A673 (cell line): ENCODE measurements at places on chromosomes 4 and X.

DNA sequence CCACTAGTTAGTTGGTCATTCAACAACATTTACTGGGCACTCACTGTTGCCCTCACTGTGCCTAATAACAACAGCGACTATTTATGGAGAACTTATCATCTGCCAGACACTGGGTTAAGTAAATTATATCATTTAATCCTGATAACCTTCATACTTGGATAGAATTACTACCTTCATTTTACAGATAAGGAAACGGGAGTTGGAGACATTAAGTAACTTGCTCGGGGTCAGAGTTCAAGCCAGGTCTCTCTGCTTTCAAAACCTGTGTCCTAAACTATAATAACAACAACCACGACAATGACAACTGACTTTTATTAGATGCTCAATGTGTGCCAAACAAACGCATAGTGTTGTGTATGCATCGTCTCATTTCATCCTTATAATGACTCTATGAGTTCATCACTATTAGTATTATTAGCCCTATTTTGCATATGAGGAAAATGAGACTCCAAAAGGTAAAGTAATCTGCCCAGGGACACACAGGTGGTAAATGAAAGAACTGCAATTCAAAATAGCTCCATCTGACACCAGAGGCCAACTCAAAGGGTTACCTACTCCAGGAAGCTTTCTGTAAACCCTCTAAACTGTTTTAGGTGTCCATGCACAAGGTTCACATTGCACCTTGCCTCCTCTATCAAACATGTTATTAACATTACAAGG, 98.4 kb upstream of the ACSL4 start:
- no peaks in the 10 kb centered on the region for H3K4me1 ChIP-seq
- no peaks in the 10 kb centered on the region for H3K27me3 ChIP-seq
- H3K36me3 ChIP-seq: no peaks in the 10 kb centered on the region
- DNase-seq: no peak

GRCh38 chr4:17283832-17284231, 228.1 kb downstream of the QDPR start:
- no peak for DNase-seq
- H3K27me3 ChIP-seq: no peaks in the 10 kb centered on the region

GRCh38 chrX:11724122-11725017, 33.7 kb upstream of the MSL3 start:
- H3K27ac ChIP-seq: no peak overlapping the region
- no peak overlapping the region for H3K4me3 ChIP-seq
- no peaks in the 10 kb centered on the region for H3K4me1 ChIP-seq
- DNase-seq: peak; percentile 49
- peaks cover 7% of the 10 kb centered on the region for H3K27me3 ChIP-seq
- H3K36me3 ChIP-seq: no peaks in the 10 kb centered on the region

DNA sequence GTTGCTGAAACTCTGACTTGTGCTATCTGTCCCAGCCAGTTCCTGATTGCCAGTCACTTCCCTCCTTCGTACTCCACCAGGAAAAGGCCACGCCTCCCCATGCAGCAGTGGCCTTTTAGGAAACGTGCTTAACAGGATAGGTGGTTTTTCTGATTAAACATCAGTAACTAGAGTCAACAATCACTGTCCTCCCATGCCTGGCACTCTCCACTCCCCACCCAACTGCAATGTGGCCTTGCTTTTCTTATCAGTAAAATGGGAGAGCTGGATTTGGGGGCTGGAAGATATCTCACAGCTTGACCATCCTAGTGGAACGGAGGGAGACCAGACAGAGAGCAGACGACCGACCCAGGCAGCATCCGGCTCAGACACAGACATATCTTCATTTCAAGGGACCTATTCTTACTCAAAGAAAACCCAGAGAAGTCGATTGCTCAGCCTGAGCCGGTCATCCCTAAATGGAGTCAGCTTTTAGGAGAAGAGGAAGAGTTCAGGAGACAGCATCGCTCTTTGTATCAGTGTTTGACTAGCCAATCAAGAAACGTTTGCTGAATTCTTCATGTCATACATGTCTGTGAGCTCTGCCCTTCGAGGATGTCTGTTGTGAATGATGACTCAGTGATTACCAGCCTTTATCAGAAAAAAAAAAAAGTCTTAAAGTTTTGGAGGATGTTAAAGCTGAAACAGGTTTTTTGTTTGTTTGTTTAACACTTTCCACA, 12.7 kb upstream of the UBA6 start:
- H3K27ac ChIP-seq: no peak overlapping the region
- no peak for DNase-seq
- no peak overlapping the region for H3K4me3 ChIP-seq
- no peaks in the 10 kb centered on the region for H3K27me3 ChIP-seq
- H3K36me3 ChIP-seq: no peaks in the 10 kb centered on the region

DNA sequence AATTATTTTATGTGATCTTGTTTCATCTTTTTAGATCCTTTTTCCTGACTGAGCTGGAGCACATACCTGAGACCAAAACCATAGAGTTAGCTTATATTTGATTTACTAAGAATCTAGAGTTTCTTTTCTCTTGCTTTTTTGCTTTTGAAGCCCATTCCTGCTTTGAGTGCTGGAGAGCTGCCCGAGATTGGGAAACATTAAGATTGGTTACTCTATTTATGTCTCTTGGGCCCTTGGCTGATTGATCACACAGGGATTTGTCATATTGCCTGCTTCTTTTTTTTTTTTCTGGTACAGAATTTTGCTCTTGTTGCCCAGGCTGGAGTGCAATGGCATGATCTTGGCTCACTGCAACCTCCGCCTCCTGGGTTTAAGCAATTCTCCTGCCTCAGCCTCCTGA, 73.9 kb downstream of the REPS2 start:
- H3K27ac ChIP-seq: no peak overlapping the region
- no peaks in the 10 kb centered on the region for H3K4me1 ChIP-seq
- H3K4me3 ChIP-seq: no peak overlapping the region
- no peaks in the 10 kb centered on the region for H3K36me3 ChIP-seq
- peaks cover 13% of the 10 kb centered on the region for H3K27me3 ChIP-seq
- no peak for DNase-seq

DNA sequence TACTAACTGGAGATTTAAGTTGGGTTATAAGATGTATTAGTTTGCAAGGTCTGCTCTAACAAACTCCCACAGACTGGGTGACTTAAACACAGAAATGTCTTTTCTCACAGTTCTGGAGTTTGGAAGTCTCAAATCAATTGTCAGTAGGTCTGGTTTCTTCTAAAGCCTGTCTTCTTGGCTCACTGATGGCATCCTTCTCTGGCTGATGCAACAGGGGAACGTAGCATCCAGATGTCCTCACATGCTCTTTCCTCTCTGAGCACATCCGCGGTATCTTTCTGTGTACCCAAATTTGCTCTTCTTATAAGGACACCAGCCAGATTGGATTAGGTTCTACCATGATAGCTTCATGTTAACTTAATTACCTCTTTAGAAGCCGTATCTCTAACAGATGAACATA, 63.2 kb upstream of the BMP3 start:
- H3K36me3 ChIP-seq: no peaks in the 10 kb centered on the region
- H3K4me1 ChIP-seq: no peaks in the 10 kb centered on the region
- no peaks in the 10 kb centered on the region for H3K27me3 ChIP-seq
- DNase-seq: no peak
- H3K4me3 ChIP-seq: no peak overlapping the region
- no peak overlapping the region for H3K27ac ChIP-seq

- peaks cover 4% of the 10 kb centered on the region for H3K4me1 ChIP-seq
- no peaks in the 10 kb centered on the region for H3K36me3 ChIP-seq
- H3K4me3 ChIP-seq: no peak overlapping the region
- no peak overlapping the region for H3K27ac ChIP-seq
- DNase-seq: no peak
Observed at GRCh38 chr4:182207830-182208396, 35.3 kb upstream of the TENM3 start.

GRCh38 chr4:54484383-54484782, 173.4 kb upstream of the KIT start:
- H3K27me3 ChIP-seq: no peaks in the 10 kb centered on the region
- H3K36me3 ChIP-seq: no peaks in the 10 kb centered on the region
- DNase-seq: no peak
- no peak overlapping the region for H3K4me3 ChIP-seq

DNA sequence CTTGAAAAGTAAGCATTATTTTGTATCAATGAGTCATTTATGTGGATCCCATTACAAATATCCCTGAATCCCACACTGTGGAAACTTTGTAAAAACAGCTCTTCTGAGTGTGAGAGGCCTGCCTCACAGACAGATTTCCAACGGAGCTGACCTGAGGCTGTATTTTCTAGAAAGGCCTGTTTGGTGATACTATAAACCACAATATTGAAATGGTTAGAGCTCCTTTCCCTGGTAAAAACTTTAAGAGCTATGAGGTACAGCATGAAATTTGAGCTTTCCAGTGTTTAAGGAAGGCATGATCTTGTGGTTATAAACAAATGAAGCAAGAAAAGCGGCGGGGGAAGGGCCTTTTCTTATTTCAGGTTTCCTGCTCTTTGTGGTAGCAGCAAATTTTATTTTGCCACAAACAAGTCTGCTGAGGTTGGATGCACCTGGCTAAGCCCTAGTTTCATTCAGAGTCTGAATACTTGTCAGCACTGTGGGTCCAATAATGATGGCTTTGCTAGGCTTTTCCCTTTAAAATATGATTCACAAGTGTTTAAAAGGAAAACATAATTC, 86.8 kb upstream of the ETNPPL start:
- H3K27ac ChIP-seq: no peak overlapping the region
- H3K27me3 ChIP-seq: no peaks in the 10 kb centered on the region
- H3K4me3 ChIP-seq: no peak overlapping the region
- no peak for DNase-seq
- H3K4me1 ChIP-seq: no peaks in the 10 kb centered on the region
- H3K36me3 ChIP-seq: no peaks in the 10 kb centered on the region

DNA sequence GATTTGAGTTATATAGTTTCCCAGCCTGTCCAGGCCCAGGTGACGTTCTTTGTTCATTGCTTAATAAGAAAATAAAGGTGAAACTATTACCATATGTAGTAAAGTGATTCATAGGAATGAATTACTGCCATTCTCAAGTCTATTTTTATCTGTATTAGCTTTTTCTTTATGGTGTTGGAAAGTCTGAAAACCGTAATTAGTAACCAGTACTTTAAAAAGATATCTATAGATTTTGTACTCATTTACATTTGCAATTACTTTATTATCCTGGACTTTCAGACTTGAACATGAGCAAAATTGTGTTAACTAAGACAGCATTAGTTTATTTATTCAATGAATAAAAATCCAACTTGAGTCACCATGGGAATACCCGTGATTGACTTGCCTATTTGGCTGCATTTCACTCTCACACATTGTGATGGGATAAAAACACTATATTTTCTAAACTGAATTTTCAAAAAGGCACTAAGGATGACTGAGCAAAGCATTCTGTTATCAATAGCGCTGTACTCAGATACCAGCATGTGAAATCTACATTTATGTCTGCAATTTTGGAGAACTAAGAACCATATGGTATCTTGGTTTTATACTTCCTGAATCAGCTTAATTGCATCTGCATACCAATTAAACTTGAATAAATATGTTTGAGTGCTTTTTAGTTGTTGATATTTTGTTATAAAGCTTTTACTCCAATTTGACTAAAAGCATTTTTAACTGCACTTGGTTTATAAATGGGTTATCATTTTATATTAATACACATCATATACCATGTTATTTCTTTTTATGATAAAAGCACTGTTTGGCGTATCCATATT, 154.6 kb downstream of the CCSER1 start:
- no peak for DNase-seq
- H3K27me3 ChIP-seq: no peaks in the 10 kb centered on the region
- no peak overlapping the region for H3K27ac ChIP-seq

DNA sequence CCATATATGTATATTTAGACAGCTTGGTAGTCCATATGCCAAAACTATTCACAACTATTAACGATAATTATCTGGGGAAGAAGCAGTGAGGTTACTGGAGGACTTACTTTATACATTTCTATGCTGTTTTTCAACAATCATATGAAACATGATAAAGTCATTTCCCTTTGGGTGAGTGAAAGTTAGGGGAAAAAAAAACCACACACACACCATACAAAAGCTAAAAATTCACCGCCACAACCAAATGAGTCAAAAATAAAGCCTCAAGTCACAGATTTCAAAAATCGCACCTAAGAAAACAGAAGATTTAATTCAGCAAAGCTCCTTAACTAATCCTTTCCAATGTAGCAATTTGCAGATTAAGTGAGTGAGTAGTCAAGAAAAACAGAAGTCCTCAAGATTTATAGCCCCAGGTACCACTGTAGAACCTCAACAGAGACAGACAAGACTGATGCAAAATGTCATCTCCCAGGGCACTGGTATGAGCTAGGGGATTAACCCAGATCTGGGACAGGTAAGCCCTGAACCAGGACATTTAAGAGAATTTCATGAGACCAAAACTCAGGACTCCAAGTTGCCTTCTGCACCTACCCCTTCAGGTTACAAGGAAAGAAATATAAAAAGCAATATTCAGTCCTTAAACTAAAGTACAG, 35.1 kb downstream of the SYTL4 start:
- no peak overlapping the region for H3K27ac ChIP-seq
- no peaks in the 10 kb centered on the region for H3K36me3 ChIP-seq
- no peaks in the 10 kb centered on the region for H3K27me3 ChIP-seq

GRCh38 chr4:162981823-162982222, 184.9 kb downstream of the NAF1 start:
- H3K4me3 ChIP-seq: no peak overlapping the region
- H3K27ac ChIP-seq: no peak overlapping the region
- DNase-seq: no peak
- no peaks in the 10 kb centered on the region for H3K36me3 ChIP-seq

DNA sequence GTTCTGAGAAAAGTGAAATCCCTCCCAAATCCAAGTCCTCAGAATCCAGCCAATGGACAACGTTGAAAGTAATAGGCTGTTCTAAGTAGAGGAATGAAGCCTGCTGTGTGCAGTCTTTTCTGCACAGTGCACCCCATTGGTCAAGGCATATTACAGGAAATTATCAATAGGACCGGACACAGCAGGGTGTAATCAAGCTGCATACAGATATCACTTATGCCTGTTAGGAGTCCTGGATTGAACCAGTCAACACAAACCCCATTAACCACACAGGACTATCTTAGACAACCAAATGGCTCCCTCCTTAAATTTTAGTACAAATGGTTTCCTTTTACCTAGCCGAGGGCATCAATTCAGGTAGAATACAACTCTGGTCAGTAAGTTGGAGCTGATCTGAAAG, 34.2 kb upstream of the MAGEA8 start:
- no peak for DNase-seq
- H3K27me3 ChIP-seq: no peaks in the 10 kb centered on the region
- H3K4me3 ChIP-seq: no peak overlapping the region

DNA sequence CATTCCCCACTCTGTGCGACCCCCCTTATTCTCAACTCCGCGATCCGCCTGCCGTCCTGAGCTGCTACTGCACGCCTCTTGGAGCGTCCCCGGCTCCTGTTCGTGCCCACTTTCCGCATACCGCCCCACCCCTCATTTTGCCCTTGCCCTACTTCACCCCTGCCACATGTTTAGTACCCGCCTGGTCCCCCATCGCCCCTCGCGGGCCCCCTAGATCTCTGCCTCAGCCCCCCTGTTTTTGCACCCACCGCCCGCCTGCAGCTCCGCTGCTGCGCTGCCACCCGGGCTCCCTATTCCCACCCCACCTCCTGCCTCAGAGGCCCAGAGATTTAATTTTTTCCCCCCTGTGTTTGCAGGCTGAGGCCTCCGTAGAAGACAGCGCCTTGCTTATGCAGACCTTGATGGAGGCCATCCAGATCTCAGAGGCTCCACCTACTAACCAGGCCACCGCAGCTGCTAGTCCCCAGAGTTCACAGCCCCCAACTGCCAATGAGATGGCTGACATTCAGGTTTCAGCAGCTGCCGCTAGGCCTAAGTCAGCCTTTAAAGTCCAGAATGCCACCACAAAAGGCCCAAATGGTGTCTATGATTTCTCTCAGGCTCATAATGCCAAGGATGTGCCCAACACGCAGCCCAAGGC, 1.4 kb downstream of the MAGED1 start:
- H3K27ac ChIP-seq: peak overlapping the region; percentile 88
- peaks cover 43% of the 10 kb centered on the region for H3K36me3 ChIP-seq
- peak overlapping the region; percentile 79 for H3K4me3 ChIP-seq
